ENCODE measurements at places on chromosomes 12 and 14.

DNA sequence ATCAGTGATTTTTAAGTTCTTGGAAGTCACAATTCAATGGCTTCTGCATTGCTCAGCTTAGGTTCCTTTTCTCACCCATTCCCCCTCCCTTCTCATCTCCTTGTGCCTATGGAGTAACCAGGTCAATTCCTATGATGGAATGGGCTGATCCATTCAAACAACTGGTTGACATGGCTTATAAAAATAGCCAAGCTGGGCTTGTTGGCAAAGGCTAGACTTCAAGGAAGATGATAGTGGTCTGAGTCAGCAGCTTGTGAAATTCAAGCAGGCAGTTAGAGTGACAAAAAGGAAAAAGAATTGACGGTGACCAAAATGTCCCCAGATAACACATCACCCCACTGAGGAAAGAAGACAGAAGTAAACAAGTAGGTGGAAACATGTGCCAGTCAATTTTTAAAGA is 119.9 kb upstream of the PCED1B start:
- no peak for DNase-seq

DNA sequence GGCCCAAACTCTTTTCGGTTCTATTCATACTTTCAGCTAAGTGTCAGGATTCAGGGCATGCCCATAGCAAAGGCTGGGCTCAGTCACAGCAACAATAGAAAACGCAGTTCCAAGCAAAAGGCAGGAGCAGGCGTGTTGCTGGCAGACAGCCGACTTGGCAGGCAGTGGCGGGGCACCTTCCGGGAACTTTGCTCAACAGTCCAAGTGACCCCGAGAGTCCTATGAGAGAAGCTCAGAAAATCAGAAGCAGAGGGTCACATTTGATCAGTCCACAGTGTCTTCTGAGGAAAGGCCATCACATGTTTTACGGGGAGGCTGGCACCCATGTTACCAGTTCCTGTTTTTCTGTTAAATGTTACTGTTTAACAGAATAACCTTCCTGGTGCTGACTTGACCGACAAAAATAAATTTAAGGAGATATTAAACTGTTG is 115.0 kb downstream of the DACT1 start:
- no peak for DNase-seq

GRCh38 chr12:66119229-66119869 is 11.2 kb downstream of the LLPH start:
- no peak for DNase-seq

DNA sequence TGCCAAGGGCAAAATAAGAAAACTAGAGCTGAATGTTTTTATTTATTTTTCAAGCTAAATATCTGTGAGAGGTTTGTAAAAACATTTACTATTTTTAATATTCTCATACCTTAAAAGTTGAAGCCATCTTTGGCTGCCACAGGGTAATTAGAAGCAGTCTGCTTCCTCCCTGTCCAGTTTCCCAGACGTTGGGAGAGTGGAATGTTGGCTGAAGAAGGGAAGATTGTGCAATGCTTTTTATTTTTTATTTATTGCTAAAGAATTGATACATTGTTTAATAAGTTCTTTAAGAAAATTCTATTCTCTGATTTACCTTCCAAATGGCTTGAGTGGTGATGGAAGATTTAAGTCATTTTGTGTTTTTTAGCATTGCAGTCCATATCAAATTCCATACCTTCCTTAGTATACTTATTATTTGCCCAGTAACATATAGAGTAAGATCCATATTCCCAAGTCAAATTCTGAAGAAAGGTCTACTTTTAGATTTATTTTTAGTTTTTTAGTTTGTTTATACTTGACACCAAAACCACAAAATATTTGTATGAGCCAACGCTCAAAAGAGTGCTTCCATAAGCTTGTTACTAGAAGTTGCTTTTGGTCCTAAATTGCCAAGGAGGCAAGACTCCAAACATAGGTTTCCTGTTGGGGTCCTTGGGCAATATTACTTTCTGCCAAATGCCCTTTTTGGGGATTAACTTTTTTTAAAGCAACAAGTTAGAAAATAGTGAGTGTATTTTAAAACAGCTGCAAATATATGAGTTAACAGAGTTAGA is 124.0 kb upstream of the CPM start:
- no peak for DNase-seq

GRCh38 chr14:20696764-20697163 is 8.2 kb downstream of the ANG start:
- DNase-seq = no peak

DNA sequence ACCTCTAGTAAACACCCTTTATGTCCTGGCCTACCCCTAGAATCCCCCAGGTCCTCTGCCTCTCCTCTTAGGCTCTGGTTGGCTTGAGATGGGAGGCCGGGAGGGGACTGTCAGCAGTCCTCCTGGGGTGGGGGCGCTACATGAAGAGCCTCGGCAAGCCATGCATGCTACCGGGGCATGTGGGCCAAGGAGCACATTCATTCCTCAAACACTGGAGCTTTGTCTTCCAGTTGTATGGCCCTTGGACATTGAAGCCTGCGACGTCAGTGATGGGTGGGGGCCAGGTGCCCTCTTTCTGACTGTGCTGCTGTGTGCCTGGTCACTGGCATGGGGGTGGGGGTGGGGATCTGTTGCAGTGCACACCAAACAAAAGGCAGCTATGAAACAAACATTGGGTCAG is 15.8 kb upstream of the CELA1 start:
- no peak for DNase-seq

DNA sequence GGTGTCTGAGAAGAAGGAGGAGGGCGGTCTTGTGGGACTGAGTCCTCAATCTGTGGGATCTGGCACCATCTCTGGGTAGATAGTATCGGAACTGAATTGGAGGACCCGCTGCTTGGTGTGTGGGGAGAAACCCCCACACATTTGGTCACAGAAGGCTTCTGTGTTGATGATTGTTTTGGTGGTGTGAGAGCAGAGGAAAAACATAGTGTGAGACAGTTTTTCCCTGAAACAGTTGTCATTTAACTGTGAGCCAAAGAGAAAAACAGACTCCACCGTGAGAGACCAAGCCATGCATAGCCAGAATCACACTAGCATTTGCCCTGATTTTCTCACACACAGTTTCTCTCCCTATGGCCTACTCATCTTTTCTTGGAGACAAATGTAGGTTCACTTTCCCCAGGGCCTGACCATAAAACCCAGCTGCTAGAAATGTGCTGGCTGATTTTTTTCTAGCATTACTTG is 91.4 kb upstream of the FLRT2 start:
- no peak for DNase-seq

- no peak for DNase-seq
Measured at GRCh38 chr12:124371366-124371765, 76.5 kb downstream of the RFLNA start.

Data from stimulated activated CD8-positive, alpha-beta memory T cell treated with anti-CD3 and anti-CD28 coated beads, Interleukin-7, amount 100 ng/mL, for 48 hours (primary cell).